ENCODE measurements at places on chromosomes 6 and 20.
A peak's percentile ranks its signal among the peaks of the same experiment; 100 is the strongest.

- DNase-seq = no peak
These were observed 103.0 kb upstream of the ARID1B start for GRCh38 chr6:156674197-156674596.

DNA sequence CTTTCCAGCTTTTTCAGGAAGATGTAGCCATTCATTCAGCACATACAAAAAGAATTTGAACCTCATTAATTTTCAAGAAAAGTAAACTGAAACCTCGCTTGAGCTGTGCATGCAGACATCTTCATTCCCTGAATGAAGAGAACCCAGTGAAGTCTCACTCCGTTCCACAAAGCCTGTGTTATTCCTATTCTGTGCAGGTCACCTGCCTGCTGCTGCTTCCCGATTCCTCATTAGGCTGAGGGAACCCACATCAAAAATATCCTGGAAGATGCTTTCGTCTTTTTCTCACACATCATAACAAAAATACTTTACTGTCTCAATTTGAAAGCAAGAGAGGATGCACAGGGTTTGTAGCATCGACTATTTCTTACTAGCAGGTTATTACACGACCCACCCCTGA lies 40.1 kb downstream of the TRMT6 start:
- DNase-seq = no peak

GRCh38 chr6:167907837-167908681 lies 81.3 kb downstream of the AFDN start:
- peak; percentile 32 for DNase-seq

DNA sequence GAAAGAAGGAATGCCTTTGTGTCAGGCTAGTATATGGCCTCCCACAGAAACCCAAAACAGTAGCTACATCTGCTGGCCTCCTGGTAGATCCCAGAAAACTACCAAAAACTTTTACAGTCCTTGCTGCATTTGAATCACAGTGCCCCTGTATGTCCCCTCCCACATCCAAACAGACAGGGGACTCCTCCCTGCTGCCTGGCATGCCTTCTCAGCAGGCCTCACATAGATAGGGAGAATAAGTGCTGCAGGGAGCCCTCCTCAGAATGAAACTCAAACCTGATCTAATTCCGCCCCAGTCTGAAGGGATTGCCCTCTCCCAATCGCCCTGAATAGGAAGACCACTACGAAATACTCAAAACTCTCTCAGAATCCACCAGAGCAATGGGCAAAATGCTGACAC lies 14.1 kb upstream of the DEFB116 start:
- DNase-seq = no peak

DNA sequence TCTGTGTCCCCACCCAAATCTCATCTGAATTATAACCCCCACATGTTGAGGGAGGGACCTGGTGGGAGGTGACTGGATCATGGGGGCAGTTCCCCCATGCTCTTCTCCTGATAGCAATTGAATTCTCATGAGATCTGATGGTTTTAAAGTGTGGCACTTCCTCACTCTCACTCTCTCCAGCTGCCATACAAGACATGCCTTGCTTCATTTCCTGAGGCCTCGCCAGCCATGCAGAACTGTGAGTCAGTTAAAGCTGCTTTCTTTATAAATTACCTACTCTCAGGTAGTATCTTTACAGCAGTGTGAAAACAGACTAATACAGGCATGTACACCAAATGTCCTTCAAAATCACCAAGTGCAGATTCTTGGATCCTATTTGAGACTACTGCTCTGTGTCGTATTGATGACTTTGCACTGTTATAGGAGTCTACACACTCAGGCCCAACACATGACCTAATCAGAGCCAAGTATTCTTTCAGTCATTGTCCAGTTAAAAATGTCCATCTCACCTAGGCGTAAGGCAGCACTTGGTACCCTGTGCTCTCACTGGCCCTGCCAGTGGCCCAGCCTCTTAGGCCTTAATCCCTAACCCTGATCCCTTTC lies 52.8 kb upstream of the UST start:
- no peak for DNase-seq

DNA sequence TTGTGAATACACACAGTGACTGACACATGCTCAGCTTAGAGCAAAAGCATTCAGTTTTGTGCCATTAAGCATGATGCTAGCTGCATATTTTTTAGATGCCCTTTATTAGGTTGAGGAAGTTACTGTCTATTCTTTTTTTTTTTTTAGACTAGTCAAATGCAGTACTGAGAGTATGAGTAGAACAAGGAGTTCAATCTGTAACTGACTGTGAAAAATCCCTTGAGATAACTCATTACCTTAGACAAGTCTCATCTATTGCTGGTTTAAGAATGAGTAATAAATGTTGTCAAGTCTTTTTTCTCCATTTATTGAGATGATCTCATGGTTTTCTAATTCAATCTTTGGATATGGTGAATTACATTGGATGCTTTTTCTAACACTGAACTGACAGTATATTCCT lies 23.2 kb downstream of the AHI1 start:
- no peak for DNase-seq

DNA sequence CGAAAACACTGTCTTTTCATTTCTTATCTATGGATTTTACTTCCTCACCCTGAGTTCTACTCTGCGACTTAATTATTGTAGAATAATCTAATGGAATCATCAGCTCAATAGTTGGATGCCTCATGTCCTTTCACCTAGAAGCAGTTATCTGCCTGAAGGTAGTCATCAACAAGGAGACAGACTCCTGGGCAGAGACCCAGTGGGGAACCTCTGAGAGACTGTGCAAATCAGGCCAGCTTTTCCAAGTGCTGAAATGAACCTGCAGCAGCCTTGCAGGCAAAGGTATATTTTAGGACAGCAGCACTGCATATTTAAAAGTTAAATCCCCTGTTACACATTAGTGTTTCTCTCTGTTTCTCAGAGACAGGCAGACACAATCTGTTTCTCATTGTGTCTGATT lies 99.7 kb upstream of the STMND1 start:
- DNase-seq = no peak

GRCh38 chr6:75171567-75171966 lies 34.3 kb downstream of the COL12A1 start:
- no peak for DNase-seq

GRCh38 chr6:151349651-151350270 lies 41.6 kb downstream of the ZBTB2 start:
- no peak for DNase-seq

DNA sequence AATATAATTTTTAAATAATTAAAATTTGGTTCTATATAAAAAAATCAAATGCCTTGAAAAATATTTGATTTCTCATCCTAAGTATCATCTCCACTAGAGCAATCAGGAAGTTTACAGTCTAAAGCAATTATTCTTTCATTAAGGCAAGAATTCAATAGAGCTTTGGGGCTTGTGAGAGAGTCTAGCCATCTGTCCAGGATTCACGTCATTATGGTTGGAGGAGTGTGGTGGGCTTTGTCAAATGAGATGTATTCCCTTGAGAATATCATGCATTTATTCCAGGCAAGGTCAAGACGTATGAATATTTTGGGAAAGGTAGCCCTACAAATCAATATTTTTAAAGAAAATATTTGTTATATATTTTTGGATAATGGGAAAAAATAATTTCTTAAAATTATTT lies 132.4 kb downstream of the ELOVL4 start:
- DNase-seq = no peak

DNA sequence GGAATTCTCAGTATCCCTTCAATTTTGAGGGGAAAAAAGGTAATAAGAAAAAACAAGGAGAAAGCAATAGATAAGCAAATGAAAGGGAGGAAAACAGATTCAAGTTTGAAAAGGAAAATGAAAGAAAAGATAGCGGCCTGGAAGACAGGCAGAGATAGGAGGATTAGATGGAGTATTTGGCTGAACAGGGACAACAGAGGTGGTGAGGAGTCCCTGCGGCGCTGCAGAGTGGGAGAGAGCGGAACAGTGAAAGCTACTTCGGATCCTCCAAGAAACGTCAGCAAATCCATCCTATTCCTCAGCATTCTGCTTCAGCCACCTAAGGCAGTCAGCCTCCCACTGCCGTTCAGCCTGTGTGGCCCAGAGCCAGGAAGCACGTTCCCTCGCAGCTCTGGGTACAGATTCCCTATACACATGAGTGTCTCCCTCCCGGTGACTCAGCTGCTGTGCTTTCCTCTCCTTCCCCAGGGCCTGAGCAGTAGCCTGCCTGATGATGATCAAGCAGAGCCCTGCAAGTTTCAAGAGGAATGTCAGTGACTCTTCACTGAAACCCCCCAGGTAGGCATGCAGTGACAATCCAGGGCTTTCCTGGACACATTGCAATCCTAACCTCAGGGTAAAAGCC lies 43.4 kb upstream of the CDYL start:
- no peak for DNase-seq

GRCh38 chr6:129786548-129786947 lies 74.6 kb downstream of the TMEM244 start:
- DNase-seq = no peak

- no peak for DNase-seq
These were observed 77.9 kb downstream of the MRPL14 start for GRCh38 chr6:44049163-44049988.

- DNase-seq = peak; percentile 18
These were observed 1163.6 kb upstream of the CITED2 start for GRCh38 chr6:140537834-140538705.

- DNase-seq = no peak
These were observed 12.7 kb upstream of the SPAG4 start for GRCh38 chr20:35602851-35603495.

DNA sequence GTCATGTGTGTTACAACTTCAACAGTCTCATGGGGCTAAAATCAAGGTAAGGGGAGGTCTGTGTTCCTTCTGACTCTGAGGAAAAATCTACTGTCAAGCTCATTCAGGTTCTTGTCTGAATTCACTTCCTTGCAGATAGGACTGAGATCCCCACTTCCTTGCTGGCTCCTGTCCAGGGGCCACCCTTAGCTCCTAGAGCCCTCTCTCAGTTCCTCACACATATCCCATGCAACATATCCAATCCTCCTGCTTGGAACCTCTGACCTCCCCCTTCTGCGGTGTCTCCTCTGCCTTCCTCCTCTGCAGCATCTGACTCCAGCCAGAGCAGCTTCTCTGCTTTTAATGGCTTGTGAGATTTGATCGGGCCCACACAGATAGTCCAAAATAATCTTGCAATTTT lies 27.1 kb upstream of the MICB start:
- DNase-seq = no peak

- DNase-seq = peak; percentile 35
These were observed 46.4 kb upstream of the CHD6 start for GRCh38 chr20:41664584-41664983.

DNA sequence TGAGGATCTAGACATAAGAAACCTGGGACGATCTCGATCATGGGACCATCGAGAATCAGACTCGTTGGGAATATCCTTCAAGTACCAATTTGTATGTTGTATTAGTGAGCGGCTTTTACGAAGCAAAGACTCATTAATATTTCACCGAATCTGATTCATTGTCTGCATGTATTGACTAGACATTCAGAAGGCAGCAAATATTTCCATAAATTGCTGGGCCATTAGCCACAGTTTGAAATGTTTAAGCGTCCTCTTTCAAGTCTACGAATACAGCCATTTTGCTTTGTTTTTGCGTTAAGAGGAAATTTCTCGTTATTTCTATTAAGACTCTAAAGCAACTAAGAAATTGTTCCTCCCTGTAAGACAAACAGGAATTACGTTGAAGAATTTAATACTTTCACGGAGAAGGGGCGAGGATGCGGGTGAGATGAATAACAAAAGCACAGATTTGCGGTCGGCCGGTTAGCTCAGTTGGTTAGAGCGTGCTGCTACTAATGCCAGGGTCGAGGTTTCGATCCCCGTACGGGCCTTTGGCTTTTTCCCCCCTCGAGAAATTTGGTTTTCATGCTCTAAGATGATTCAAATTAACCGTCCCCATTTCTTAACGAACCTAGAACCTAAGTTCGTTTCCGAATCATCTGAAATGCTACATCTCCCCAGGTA lies 18.5 kb downstream of the POM121L2 start:
- peak; percentile 50 for DNase-seq

DNA sequence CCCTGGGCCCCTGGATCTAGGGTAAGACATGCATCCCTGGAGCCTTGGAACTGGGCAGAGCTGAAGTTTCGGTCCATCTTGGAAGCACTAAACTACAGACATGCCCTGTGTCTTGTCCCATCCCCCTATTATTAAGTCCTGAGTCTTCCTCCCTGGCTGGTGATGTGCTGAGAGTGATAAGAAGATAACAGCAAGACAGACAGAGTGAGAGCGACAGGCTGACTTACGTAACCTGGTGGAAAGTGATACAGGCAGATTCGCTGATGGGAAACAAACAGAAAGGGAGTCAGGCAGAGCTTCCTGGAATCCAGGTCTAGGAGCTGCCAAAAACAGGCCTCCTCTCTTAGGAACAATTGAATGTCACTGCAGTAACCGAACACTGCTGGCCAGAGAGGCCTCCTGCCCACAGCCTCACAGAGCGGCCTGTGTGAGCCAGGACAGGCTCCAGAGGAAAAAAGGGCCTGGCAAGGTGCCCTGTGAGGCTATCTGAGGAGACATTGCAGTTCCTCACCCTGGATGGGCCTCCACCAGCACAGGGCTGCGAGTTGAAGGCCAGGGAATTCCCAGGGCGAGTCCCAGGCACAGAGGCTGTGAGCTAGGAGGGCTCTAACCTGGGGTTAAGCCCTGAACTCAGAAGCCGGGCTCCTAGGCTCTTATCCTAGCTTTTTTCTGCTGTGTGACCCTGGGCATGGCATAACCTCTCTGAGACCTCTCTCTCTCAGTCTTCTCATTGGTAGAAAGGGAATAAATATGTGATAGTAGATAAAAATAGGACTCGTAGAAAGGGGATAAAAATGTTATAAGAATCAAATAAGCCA lies 34.2 kb upstream of the B4GALT5 start:
- DNase-seq = no peak

- no peak for DNase-seq
These were observed 261.7 kb upstream of the NOX3 start for GRCh38 chr6:155717374-155717773.
